ENCODE measurements at places on chromosomes 6 and 20. TPM values are rescaled to one million over a fixed set of nuclear protein-coding genes. Genes with fewer than 3 reads are reported as not detected.

DNA sequence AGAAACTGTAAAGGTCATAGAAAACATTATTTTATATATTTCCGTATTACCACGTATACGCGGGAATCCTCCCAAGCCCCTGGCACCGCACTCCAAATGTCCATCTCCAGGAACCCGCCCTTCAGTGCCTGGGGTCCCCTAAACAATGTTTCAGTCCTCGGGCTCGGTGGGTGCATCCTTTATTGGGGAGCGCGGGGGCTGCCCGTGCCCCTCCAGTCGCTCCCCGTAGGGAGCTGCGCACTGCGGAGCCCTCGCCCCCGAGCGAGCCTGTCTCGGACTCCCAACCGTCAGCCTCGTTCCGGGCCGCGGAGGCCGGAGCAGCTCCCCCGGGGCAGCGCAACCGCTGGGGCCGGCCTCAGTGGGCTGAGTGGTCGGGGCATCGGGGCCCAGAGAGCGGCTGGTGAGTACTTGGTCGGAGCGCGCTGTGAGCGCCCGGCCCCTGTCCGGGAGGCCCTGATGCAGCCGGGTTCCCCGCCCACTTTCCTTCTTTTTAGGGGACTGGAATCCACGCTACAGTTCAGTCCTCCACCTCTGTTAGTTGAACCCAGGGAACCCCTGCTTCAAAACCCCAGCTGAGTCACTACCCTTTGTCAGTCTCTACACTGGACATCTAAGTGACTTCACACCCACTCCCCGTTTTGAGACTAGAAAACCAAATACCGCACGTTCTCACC lies at the start of gene DNAH8:
Gene DNAH8 (plus strand): TSS at position 296 of the 674 bp plus-strand sequence. CDS start 7,499 bp downstream, outside the sequence.
- DNase-seq: peak; percentile 48

DNA sequence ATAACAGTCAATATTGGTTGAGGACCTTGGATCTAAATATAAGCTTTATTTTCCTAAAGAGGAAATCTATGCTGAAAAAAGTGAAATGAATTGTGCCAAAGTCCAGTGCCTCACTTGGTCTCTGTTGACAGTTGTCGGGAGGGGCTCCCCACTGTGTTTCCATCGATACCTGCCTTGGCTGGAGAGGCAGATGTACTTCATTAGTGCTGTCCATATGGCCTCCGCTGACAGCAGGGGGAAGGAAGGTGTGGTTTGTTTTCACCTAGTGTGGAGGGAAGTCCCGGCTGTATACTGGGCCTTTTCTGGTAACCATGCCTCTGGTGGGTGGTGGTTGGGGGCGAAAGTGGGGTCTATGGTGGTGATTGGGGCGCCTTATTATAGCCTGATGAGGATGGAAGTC lies 42.7 kb downstream of the CD2AP start:
- no peak for DNase-seq

- DNase-seq: no peak
Measured at GRCh38 chr6:156454867-156455266, 322.3 kb upstream of the ARID1B start.

DNA sequence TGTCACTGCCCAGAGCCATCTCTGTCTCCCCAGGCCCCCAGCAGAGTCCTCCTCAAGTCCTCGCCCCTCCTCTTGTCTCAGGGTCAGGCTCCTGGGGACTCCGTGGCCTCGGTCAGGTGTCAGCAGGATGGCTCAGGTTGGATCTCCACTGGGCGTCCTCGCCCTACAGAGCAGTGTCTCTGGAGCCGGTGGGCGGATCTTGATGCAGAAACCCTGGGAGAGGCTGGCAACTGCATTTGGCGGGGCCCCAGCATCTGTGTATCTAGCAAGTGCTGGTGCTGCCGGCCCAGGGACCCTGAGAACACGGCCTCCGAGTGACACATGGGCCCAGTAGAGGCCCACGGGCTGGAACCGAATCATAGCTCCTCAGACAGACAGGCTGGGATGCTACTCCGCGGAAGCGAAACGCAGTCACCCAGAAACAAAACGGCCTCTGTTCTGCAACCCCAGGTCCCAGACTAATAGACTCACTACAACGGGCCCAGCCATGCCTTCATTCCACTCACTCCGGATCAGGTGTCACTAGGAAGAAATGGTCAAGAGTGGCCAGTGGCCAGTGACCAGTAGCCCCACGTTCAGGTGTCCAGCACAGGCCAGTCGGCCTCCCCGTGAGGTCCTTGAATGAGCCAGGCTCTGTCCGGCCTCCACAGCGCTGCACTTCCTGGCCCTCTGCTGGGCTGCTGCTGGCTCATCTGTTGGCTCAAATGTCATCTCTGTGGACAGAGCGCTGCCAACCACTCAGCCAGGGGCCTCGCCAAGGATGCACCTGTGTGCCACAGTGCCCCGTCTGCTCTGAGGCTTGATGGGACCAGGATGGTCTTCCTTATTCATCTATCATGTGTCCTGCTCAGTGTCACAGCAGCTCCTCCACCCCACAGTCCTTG lies 12.6 kb upstream of the FRMD1 start:
- DNase-seq: peak; percentile 30

- no peak for DNase-seq
Measured at GRCh38 chr6:30491991-30492952, 3.0 kb downstream of the HLA-E start.

- DNase-seq: no peak
Measured at GRCh38 chr6:11197175-11197536, 35.3 kb downstream of the NEDD9 start.

DNA sequence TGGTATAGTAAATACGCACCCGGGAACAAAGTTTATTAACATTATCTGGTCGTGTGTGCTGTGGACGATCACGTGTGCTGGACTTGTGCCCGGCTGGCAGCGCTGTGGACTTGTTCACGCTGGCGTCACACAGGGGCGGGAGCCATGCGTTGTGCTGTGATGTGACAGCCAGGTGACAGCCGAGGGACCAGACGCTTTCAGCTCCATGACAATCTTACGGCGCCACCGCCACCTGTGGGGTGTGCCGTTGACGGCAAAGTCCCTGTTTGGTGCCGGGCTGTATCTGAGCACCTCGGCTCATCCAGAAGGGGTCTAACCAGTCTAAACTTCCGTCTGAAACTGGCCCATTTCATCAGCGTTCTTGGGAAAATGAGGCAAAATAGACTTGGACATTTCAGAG lies 25.2 kb downstream of the DLL1 start:
- peak; percentile 94 for DNase-seq

DNA sequence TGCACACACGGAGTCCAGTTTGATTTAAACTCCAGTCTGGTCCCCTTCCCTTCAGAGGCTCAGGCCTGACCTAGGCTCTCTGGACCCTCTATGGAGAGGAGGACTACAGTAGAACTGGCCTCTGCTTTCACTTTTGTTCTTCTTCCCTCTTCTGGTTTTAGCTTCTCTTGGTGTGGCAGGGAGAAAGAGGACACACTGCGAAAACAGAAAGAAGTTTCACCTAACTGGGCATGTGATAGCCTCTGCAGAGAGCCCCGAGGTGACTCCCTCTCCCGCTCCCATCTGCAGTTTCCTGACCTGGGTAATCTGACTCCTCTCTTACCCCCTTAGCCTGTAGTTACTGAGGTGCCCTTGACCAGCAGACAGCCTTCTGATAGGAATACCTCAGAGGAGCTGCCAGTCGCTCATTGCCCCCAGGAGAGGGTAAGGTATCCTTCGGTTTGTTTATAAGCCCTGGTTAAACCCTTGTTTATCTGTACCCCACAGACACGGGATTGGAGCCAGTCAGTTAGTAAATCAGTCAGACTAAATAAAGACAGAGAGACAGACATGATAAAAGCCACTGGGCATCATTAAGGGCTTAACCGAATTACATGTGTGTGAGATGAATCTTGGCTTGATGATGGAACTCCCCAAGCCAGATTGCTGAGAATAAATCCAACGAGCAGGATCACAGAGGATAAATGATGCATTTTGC lies 12.0 kb upstream of the DTNBP1 start:
- DNase-seq: no peak

DNA sequence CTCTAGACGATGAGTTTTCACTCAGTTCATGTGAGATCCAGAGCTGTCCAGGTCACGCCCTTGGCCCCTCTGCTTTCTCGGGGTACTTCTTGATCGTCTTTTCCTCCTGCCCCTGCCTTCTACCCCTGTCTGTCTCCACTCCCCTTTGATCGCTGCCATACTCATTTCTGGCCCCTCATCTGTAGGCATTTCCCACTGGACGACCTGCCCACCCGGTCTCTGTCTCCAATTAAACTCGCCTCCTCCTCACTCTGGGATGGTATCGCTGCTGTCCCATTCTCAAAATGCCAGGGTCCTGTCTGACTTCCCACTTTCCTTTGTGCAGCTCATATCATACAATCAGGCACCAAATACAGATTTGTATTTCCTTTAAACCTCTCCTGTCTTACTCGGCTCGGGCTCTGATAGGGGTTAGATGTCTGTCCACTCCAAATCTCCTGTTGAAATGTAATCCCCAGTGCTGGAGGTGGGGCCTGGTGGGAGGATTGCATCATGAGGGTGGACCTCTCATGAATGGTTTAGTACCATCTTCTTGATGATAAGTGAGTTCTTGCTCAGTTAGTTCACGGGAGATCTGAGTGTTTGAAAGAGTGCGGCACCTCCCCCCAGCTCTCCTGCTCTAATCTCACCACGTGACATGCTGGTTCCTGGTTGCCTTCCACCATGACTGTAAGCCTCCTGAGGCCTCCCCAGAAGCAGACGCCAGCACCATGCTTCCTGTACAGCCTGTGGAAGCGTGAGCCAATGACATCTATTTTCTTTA lies 3.5 kb upstream of the SYNJ2 start:
- peak; percentile 38 for DNase-seq

Gene PHACTR3
- 8.4 TPM for total RNA-seq

Gene TMEM170B
- total RNA-seq: 5.2 TPM

Gene DEFB124
- total RNA-seq: not detected

Gene SNAI1
- 3.6 TPM for total RNA-seq

Gene CLVS2
- total RNA-seq: not detected

Gene MARCKS
- total RNA-seq: 20.7 TPM

Gene PRND
- not detected for total RNA-seq

All from right cardiac atrium (tissue), 5 donors.